Activated T-helper 1 cell treated with anti-CD3 and anti-CD28 coated beads, Interleukin-12 subunit alpha, Interleukin-12 subunit beta, Interleukin-2, Interleukin-4 antibody, amounts not matched to agents 30 ng/mL and 10 ng/mL and 1 ng/mL, durations not matched to agents 14 hours and 24 hours and 36 hours (primary cell): ENCODE measurements at places on chromosomes 7 and 10. TPM values are rescaled to one million over a fixed set of nuclear protein-coding genes. Genes with fewer than 3 reads are reported as not detected.
A peak's percentile ranks its signal among the peaks of the same experiment; 100 is the strongest.

GRCh38 chr7:138549082-138549481, 89.0 kb downstream of the TRIM24 start:
- H3K36me3 ChIP-seq: peaks cover 66% of the 10 kb centered on the region
- peaks cover 10% of the 10 kb centered on the region for H3K4me1 ChIP-seq
- no peak for DNase-seq
- no peak overlapping the region for H3K27ac ChIP-seq
- H3K27me3 ChIP-seq: no peaks in the 10 kb centered on the region
- H3K4me3 ChIP-seq: no peak overlapping the region

DNA sequence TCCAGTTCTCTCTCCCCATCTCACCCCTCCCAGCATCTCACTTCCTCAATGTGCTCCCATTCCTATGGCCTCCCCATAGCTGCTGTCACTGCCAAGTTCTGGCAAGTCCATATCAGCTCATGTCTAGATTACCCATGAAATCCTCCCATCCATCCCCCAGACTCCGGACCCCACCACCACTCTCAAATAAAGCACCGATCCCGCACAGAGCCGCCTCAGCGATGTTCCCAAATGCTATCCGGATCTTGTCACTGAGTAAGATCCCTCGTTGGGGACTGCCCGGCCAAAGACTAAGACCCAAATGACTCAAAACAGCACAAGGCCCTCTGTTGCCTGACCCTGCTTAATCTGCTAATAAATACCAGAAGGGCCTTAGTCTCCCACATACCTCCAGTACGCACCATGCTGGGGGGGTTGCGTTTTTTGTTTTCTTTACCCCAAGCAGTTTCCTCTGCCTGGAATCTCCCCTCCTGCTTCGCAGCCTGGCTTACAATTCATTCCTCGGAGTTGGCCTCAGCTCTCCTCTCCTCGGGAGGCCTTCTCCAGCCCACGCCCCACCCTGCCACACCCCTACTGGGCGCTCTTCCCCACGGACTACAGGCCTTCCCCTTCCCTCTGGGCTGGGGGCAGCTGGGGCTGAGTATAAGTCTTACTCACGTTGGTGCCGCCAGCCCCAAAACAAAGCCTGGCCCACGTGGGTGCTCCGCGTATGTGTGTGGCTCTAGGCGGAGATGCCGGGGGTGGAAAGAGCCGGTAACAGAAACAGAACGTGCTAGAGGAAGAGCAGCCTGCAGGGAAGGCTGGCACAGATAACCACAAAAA, 1.8 kb upstream of the DUSP5 start:
- DNase-seq: peak; percentile 37
- peak overlapping the region; percentile 95 for H3K27ac ChIP-seq
- H3K27me3 ChIP-seq: no peaks in the 10 kb centered on the region
- H3K36me3 ChIP-seq: peaks cover 46% of the 10 kb centered on the region
- H3K4me1 ChIP-seq: peaks cover 49% of the 10 kb centered on the region
- H3K4me3 ChIP-seq: peak overlapping the region; percentile 96

GRCh38 chr7:30633223-30633622, 38.5 kb downstream of the GARS1 start:
- H3K27me3 ChIP-seq: no peaks in the 10 kb centered on the region
- DNase-seq: no peak
- H3K36me3 ChIP-seq: peaks cover 61% of the 10 kb centered on the region
- no peak overlapping the region for H3K27ac ChIP-seq
- no peak overlapping the region for H3K4me3 ChIP-seq

DNA sequence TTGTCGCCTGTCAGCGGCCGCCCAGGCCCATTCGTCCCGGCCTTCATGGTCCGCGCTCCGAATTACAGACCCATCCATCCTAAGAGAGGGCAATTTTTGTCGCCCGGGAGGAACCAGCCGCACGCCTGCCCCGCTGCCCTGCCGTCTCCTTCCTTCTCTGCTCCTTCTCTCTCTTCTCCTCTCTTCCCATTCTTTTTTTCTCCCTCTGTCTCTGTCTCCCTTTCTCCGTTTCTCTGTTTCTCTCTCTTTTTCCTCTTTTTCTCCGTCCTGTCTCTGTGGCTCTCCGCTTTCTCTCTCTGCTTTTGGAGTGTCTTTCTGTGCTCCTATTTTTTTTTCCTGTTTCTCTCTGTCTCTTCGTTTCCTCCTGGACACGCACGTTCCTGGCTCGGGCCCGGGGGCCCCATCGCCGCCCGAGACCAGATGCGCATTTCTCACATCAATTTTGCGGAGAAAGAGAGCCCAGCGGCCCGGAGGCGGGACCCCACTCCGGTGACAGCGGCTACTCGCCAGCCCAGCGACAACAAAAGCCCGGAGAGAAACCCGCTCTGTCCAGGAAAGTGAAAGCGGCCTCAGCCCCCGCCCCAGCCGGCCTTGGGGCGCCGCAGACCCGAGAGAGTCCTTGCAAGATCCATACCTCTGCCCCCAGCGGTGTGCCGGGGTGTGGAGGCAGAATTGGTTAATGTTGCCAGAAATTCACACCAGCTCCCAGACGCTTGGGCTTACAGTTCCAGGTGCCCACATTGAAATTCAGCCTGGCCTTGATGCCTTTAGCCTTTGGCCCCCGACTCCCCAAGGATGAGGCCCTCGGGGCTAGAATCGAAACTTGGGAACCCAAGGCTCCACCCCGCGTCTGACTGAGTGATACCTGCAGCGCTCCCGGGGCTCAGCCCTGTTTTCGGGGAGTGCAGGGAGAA, 4.1 kb downstream of the LBX1 start:
- no peak for DNase-seq
- no peak overlapping the region for H3K4me3 ChIP-seq
- H3K27ac ChIP-seq: peak overlapping the region; percentile 80
- H3K36me3 ChIP-seq: no peaks in the 10 kb centered on the region
- peaks cover 74% of the 10 kb centered on the region for H3K27me3 ChIP-seq

- H3K4me3 ChIP-seq: no peak overlapping the region
- no peaks in the 10 kb centered on the region for H3K27me3 ChIP-seq
- H3K27ac ChIP-seq: no peak overlapping the region
- no peak for DNase-seq
- no peaks in the 10 kb centered on the region for H3K4me1 ChIP-seq
Measured at GRCh38 chr10:20746856-20747255, 150.3 kb downstream of the NEBL start.

The HMX3 gene
- not detected in 2 replicates for total RNA-seq

The SFTPA1 gene
- total RNA-seq: not detected in 2 replicates
